KG1 (cell line): ENCODE measurements at places on chromosomes 2 and 18.

GRCh38 chr2:96202152-96202854, 6.3 kb downstream of the STARD7 start:
- DNase-seq: no peak

DNA sequence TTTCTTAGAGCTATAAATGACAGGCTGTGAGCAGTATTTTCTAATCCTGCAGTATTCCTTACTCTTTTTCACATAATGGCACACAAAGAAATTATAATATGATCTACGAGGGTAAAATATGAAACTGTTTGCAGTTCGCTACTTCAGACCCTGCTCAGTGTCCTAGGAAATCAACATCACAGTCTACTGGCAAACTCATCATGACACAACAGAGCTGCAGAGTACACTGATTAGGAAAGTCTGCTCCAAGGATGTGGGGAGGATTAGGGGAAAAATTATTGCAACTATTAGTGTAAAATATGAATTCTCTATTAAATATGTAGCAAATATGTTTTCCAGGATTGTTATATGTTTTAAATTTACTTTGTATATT, 149.2 kb upstream of the REG3G start:
- DNase-seq: no peak

GRCh38 chr2:55590810-55591440, 26.5 kb downstream of the PPP4R3B start:
- DNase-seq: no peak

- DNase-seq: no peak
Observed at GRCh38 chr2:43345872-43346271, 119.5 kb upstream of the ZFP36L2 start.

- no peak for DNase-seq
Observed at GRCh38 chr2:235639885-235640284, 146.0 kb downstream of the AGAP1 start.

DNA sequence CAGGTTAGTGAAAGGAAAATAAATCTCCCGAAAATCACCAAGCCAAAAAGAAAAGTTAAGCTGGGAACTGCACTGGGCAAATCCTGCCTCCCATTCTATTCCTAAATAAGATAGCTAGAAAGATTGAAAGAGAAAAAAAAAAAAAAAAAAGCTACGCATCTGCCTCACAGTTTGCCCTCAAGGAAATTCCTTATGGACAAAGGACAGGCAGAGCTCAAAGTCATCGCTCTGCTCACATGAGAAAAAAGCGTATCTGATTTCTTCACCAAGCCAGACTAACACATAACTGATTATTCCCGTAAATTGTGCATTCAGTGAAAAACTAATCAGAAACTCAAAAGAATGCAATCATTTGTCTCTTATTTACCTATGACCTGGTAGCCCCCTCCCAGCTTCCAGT, 50.0 kb downstream of the PUM2 start:
- DNase-seq: no peak

GRCh38 chr18:44731530-44732237, 51.0 kb downstream of the SETBP1 start:
- DNase-seq: no peak

GRCh38 chr18:42745171-42745570, 370.3 kb downstream of the RIT2 start:
- no peak for DNase-seq

DNA sequence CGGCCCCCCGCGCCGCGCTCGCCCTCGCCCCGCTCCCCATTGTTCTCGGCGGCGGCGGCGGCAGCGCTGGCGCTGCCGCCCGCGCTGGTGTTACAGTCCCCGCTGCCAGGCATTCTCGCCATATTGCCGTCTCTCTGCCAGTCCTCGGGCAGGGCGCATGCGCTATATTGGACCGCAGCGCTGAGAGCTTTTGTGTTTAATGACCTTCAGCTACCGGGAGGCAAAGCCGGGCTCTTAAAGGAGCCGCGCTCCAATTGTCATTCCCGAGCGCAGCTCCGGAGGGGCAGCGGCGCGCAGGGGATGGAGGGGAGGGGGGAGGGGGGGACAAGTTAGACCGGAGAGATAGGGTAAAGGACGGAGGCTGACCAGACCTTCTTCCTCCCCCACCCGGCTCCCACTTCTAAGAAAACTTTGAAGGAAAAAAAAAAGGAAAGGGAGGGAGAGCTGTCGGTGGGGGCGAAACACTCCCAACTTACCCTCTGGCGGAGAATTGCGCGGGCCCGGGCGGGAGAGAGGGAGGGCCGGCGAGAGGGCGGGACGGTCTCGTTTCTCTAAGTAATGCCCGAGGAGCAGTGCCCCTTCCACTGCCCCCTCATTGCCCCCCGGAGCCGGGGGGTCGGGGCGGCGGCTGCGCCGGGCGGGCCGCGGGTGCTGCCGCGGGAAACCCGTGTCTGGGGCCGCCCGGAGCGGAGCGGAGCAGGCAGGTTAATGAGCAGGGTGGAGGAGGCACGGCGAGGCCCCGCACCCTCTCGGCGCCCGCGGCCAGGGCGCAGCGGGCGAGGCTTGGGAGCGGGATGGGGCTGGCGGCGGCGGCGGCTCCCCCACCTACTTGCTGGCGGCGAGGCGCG, at the start of gene KCTD1:
Gene KCTD1 (minus strand): TSS at position 139 of the 848 bp plus-strand sequence. CDS start 17 bp downstream, at position 122.
- no peak for DNase-seq

GRCh38 chr2:217363470-217363869, 503.6 kb upstream of the TNP1 start:
- DNase-seq: peak; percentile 38

GRCh38 chr2:205723179-205723578, 40.9 kb downstream of the NRP2 start:
- DNase-seq: no peak

DNA sequence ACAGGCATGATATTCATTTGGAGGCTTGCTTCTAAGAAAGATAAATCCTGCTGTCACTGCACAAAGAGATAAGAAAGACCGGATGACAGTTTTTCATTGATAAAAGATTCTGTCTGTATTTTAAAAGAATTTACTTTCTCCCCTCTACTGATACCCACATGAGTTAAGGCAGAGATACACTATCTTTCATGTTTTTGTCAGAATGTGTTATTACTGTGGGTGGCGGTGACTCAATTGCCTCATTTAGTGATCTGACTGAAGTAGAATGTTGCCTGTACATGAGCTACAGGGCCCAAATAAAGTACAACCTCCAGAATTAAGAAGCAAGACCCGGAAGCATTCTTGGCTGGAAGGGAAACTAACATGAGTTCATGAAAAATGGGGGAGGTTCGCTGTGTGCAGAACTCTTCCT, 480.0 kb downstream of the SLC4A3 start:
- no peak for DNase-seq

- no peak for DNase-seq
Observed at GRCh38 chr2:210557721-210558120, 1.3 kb downstream of the CPS1 start.

DNA sequence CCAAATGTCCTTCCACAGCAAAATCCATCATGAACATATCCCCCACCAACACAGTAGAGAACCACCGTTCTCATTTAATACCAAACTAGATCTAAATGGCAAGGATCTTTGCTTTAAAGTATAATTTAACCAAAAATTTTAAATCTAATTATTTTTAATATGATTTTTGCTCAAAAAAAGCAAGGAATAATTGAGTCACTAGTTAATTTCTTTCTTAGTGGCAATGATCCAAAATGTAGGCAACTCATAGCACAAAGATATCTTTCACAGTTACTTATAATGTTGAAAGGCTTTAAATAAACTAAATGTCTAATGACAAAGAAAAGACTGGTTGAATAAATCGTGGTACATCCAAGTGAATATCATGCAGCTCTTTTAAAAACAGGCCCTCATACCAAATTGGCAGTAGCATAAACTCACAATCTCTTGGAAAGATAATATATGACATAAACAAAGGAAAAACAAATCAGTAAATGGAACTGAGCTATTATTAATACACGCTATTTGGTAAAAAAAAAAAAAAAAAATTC, 20.3 kb downstream of the PTPN2 start:
- no peak for DNase-seq

DNA sequence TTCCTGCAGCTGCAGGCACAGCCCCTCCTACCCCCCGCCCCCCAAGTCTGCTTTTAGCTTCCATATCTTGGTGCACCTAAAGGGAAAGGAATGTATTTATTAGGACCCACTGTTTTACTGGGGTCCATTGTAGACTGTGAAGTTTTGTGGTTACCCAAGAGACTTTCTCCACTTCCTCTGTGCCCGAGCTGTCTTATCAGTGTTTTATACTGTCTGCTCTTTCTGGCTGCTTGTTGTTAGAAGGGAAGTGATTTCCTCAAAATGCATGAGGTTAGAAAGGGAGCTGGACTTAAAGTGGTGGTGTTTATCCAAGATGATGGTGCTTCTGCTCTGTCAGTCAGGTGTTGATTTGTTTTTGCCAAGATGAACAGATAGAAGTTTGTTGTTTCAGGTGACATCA, 85.0 kb downstream of the PTH2R start:
- DNase-seq: no peak

GRCh38 chr18:9092665-9093064, 9.8 kb upstream of the NDUFV2 start:
- DNase-seq: no peak

- DNase-seq: no peak
Observed at GRCh38 chr2:157903151-157903550, 27.0 kb upstream of the ACVR1 start.

GRCh38 chr18:58562146-58562998, 66.5 kb downstream of the ALPK2 start:
- DNase-seq: no peak

GRCh38 chr2:219430633-219431615, 3.7 kb upstream of the SPEG start:
- DNase-seq: no peak

GRCh38 chr2:207662203-207662602, 37.0 kb upstream of the METTL21A start:
- no peak for DNase-seq

- DNase-seq: no peak
Observed at GRCh38 chr2:196278491-196278911, 107.1 kb upstream of the STK17B start.

DNA sequence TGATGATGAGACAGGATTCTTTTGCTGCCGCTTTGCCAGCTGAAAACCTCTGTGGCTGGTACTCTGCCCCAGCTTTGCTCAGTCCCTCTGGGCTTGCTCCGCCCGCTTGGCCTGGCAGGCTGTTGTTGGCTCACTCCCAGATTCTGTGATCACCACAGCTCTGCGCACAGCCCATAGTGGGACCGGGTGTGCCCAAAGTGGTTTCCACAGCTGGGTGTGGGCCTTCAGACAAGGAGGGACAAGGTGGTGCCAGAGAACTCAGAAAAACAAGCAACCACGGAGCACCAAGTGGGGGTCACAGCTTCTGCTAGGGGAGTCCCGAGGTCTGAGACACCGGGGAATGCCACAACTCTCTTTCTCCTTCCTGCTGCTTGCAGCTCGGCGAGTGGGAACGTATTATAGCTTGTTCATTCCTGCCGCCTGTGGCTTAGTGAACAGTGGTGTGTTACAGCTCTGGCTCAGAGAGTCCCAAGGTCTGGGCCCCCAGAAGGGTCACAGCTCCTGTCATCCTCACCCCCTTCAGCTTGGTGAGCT, 9.2 kb upstream of the KYNU start:
- no peak for DNase-seq

DNA sequence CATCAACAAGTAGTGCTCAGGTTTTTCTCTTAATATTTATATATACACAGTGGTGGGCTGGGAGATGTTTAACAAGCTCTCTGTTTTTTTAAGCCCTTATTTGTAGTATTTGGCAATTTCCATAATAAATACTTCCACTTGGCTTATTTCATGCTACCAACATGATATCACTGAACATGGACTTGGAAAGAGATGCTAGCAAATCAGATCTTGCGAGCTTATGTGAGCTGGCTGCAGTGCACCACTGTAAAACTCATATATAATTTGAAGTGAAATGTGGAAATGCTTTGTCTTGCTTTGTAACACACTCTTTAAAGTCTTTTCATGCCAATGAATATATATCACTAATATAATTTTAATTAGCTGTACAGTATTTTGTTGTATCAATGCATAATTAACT, 155.7 kb downstream of the ALK start:
- no peak for DNase-seq
